ENCODE measurements at places on chromosomes 6 and 20.

- peak; percentile 15 for DNase-seq
Observed at GRCh38 chr20:44780226-44780625, 30.1 kb downstream of the RIMS4 start.

DNA sequence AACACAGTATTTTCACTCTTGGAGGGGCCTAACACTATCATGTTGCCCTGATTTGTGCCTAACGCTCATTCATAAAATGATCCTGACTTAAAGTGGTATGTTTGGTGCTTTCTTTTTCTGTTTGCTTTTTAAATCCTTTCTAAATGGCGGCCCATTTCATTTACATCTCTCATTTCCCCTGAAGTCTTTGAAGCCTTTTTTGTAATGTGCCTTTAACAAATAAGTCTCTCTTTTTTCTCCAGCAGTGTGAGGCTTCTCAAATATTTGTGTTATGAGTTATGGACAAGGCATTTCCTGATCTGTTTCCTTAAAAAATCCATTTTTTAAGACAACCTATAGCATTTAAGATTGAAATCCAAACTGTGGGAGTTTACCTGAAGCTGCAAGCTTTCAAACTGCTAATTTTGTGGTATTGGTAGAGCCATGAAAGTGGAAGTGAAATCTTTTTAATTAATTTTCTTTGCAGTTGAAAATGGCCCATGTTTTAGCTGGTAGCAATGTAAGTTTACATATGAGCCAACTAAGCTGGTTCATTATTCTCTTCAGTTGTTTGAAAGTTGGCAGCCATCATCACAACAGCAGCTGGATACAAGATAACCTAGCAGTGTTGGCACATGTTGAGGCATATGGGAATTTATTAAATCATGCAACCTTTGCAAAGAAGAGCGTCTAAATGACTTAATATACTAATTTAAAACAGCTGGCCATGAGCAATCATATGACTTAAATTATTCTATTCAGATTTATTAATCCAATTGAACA, 469.7 kb downstream of the CDKAL1 start:
- DNase-seq: no peak

DNA sequence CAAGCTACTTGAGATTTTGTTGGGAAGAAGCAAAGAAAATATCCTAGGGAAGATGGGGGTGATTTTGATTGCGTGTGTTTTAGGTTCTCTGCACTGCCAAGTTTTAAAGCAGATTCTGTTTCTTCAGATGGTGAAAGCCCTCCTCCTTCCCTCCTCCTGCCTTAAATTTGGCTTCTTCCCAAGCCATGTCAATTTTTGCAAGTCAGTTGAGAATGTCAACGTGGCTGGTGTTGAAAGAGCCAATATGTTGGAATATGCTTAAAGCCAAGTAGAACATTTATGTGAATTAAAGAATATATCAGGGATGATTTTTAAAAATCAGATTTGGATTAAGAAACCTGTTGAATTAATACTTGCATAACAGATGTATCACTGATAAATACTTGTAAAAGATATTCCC, 270.8 kb downstream of the ARID1B start:
- no peak for DNase-seq

- DNase-seq: no peak
Observed at GRCh38 chr6:41561931-41562911, 16.0 kb downstream of the FOXP4 start.

DNA sequence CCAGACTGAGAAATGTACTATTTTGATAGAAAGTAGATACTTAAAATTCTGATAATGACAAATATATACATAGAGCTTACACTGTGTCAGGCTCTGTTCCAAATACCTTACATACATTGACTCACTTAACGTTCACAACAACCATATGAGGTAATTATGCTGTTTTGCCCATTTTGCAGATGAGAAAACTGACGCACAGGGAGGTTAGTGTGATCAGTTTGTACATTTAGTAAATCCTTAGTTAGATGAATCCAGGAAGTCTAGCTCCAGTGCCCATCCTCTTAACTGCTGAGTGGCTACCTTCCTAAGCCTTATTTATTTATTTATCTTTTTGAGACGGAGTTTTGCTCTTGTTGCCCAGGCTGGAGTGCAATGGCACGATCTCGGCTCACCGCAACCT, 23.3 kb upstream of the GTF3C6 start:
- no peak for DNase-seq

DNA sequence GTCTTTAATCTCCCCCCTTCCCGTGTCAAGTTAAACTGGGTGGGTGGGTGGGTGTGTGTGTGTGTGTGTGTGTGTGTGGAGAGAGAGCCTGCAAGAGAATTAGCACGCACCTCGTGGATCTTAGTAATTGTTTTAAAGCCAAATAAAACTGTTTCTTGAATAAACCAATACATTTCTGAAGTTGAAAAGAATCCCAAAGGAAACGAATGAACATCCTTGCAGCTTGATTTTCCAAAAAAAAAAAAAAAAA, 381 bp upstream of the BICRAL start:
- DNase-seq: no peak

GRCh38 chr6:118548136-118548535, at the start of gene PLN:
PLN (plus strand) TSS chr6:118548296; CDS start chr6:118558922, 10,626 bp downstream.
- no peak for DNase-seq

GRCh38 chr6:20416567-20417345, 15.1 kb downstream of the E2F3 start:
- DNase-seq: no peak

- no peak for DNase-seq
Observed at GRCh38 chr6:166907871-166908806, 48.2 kb downstream of the RNASET2 start.

DNA sequence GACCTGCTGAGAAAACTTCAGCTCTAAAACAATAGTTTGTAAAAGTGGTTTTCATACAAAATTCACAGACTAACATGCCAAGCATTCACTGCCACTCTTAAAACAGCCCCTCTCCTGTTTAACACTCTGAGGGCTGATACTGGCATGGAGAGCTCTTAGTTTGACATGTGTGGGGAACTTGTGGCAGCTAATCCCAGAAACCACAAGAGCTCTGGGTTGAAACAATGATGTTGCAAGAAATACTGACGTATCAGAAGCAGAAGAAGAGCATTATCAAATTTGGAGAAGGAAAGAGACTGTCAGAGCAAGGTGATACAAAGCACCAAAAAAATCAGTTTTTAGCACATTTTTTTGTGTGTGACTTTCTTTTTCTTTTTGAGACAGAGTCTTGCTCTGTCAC, 5.1 kb downstream of the BEND3 start:
- no peak for DNase-seq

GRCh38 chr6:108966855-108967755, 118.9 kb downstream of the ARMC2 start:
- peak; percentile 34 for DNase-seq

- peak; percentile 28 for DNase-seq
Observed at GRCh38 chr6:100116411-100117194, 122.6 kb upstream of the MCHR2 start.

GRCh38 chr6:105651969-105652368, 249.1 kb upstream of the PREP start:
- DNase-seq: no peak
